ENCODE measurements at places on chromosomes 2 and 18.

GRCh38 chr2:230751062-230751461 lies 38.4 kb downstream of the CAB39 start:
- DNase-seq = peak; percentile 5

DNA sequence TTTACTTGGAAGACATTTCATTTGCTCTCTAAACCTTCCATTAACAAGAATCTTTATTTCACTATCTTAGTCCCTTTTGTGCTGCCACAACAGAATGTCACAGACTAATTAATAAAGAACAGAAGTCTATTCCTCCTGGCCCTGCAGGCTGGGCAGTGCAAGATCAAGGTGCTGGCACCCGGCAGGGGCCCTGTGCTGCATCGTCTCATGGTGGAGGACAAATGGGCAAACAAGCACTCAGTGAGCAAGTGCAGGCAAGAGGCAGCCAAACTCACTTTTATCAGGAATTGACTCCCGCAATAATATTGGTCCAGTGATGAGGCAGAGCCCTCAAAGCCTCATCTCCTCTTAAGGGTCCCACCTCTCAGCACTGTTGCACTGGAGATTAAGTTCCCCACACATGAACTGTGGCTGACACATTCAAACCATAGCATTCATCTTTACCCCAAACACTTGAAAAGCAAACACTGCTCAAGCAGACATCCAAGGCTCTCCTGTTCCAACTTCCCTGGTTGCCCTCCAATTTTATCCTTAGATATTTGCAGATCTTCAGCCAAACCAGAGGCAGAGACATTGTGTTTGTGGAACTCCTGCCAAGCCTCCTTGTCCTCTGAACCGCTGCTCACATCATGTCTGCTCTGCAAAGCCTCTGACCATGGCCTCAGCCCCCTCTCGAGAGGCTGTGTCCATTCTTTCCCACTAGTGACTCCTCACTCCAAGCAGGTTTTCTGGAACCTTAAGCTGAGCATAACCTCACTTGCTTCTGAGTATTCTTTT lies 404.4 kb upstream of the SOX11 start:
- no peak for DNase-seq

DNA sequence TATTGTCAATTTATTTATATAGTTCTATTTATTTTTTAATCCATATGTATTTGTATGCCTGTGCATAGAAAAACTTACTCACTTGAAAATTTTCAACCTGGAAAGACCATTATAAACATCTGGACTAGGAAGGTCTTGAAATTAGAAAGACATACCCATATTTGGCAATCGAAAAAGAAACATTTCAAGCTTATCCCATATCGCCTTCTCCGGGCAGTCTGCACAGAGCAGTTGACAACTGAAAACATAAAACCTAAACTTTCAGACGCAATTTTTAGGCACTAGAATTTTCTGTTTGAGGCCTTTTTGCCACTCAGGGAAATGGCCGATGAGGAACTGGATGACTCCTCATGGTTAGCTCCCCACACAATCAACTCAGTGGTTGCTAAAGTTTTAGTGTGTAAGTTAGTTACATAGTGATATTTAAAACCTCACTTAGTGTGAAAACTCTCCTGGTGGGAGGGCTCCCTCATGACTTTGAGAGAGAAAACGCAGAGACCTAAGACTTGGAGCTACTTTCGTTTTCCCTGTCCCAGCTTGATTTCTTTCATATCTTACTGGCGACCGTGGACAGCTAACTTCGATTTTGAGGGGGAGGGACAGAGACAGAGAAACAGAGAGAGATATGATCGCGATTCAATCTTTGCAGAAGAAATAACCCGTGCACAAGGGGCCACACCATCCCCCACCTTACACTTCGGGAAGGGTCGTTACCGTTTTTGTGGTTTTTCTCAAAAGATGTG lies 3.2 kb upstream of the HOXD12 start:
- no peak for DNase-seq

- no peak for DNase-seq
Observed at GRCh38 chr2:158586491-158586890, 129.7 kb downstream of the PKP4 start.

- DNase-seq = no peak
Observed at GRCh38 chr2:28488858-28489575, 6.8 kb upstream of the PLB1 start.

- no peak for DNase-seq
Observed at GRCh38 chr2:179106676-179107428, 56.9 kb upstream of the CCDC141 start.

DNA sequence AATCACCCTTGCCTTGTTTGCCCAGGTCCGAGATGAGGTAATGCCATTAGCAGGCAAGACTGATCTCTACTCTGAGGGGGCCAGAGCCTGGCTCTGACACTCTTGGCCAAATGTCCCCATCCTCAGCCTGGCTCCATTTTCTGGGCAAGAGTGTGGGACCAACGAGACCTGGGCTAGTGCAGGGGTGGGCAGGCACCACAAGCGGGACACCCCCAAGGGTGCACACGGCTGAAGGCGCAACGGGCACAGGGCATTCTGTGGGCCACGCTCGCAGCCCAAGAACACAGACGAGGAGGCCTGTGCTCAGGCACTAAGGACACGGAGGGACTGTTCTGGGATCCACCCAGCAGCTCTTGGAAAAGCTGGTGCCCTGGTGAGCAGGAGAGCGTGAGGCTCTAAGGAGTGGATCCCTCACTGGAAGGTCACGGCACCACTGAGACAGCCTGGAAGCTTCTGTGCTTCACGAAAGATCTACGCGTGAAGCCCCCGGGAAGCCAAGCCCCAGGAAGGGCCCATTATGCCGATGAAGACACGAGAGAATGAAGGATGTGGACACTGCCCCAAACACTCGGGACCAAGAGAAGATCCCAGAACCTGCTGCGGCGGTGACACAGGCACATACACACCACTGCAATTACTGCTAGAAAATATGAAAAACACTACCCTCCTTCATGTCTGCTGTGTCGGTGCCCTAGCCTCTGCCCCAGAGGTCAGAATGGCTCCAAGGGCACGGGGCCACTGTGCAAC lies 138.2 kb downstream of the HDAC4 start:
- DNase-seq = no peak

- DNase-seq = no peak
Observed at GRCh38 chr2:218066926-218067515, 2.0 kb upstream of the RUFY4 start.

- DNase-seq = no peak
Observed at GRCh38 chr2:21627938-21628337, 504.2 kb downstream of the TDRD15 start.

- DNase-seq = no peak
Observed at GRCh38 chr2:186607660-186608324, 17.9 kb downstream of the ITGAV start.

- no peak for DNase-seq
Observed at GRCh38 chr2:101133492-101134100, 17.6 kb downstream of the TBC1D8 start.

DNA sequence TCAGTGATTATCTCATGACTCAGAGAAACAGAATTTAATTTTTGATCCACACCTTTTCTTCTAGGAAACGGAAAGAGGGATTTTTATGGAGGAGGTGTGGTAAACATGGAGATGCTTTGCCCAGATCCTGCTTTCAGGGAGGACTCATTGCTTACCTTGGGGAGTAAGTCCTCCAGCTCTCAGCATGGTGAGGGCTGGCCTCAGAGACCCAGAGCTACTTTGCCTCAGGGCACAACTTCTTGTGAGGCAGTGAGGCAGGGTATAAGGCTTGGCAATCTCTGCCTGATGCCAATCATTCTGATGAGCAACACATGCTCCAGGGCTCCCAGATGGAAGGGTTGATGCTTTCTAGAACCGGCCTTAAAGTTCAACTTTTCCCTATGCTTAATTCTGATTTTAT lies 189.9 kb upstream of the DCC start:
- no peak for DNase-seq

DNA sequence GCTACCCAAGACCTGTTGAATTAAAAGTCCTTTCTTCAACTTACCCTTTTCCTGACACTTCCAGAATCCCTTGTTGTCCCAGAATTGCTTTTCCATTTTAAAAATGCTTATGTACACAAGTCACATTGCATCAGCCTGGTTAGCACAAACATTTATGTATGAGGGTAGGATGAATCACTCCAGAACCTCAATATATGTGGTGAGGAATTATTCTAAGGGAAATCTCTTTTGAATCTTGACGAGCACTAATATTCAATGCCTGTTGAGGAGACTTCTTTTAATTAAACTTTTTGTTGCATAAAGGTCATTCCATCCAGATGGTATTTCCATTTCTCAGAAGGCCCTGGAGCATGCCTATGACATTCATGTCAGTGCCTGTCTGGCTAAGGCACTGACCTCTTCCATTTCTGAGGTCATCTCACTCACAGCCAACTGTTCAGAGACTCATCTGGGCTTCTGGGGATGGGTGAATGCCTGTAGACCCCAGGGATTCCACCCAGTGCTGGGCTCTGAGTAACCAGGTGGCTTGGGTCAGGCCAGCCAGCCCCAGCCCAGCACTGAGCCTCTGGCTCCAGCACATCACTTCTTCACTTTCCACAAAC lies 28.2 kb downstream of the ACMSD start:
- no peak for DNase-seq

DNA sequence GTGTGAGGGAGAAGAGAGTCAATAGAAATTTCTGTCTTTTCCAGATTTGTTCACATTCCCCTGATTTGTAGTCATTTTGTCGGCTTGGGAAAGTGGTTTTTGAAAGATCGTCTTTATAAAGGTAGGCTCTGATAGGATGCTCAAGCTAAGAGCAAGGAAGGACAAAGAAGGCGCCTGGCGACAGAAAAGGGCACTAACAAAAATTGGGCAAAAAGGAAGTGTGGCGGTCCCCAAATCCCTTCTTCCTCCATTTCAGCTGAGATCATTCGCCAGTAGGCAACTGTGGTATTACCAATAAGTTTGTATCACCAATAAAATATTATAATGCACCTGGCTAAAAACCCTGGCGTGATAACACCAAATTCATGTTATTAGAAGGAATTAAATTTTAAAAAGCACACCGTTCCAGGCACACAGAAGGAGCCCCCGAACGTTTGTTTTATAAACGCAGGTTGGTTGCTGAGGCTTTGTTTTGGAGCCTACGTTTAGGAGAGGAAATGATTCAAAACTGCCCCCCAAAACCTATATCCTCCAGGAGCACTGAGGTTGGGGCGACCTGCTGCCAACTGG lies 756 bp upstream of the PTPN4 start:
- no peak for DNase-seq

DNA sequence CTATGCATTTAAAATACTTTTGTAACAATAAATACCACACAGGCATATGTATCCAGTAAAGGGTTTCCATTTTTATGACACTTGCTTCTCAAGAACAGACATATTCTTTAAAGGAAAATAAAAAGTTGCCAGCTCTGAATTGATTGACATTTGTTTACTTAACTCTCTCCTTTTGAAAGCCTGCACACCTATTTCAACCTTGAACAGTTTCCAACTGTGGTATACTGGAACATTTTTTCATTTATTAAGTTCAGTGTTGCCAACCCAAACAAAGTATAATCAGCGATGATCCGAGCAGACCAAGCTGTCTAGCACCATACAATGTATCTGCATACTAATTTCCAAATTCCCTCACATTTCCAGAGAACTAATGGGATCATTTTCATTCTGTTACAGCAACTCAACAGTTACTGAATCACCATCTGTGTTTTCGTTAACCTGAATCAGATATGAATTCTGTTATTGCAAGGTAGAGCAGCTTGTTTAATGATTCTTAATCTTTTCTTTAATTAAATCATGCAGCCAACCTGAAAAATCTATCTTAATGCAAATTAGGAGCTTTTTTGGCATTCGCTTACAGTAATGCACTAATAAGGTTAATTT lies 725.5 kb upstream of the ZEB2 start:
- DNase-seq = no peak

DNA sequence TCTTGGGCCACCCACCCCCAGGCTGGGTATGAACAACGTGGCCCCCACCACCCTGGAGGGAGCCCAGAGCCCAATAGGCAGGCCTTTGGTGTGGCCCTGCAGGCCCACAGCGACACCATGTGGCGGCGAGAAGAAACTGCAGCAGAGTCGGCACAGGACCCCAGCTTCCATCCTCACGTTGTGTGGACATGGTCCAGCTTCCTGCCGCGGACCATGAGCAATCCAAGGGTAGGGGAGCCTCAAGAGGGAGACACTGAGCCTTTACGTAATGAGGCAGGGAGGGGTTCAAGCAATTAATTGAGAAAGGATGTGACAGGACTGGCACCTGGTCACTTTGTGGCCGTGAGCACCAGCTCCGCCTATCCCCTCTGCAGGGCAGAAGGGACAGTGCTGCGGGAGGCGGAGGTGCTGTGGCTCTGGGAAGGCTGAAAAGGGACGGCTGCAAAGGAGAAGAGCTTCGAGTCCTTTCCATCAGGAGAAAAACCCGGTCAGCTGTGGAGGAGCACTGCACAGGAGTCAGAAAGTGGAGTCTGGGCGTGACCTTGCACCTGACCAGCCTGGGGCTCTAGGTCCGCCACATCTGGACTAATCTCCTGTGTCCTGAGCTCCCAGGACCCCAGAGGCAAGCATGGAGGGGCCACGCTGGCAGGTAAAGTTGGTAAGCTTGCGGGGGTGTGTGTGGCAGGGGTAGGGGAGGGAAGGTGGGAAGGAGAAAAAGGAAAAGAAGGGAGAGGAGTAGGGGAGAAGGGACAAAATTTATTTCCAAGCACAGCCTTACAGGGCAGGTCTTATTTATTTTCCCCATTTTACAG lies 44.9 kb downstream of the TMEM37 start:
- DNase-seq = peak; percentile 10

- no peak for DNase-seq
Observed at GRCh38 chr2:183112577-183112976, 11.7 kb upstream of the NUP35 start.

- DNase-seq = no peak
Observed at GRCh38 chr2:239545741-239546392, 145.0 kb upstream of the HDAC4 start.

DNA sequence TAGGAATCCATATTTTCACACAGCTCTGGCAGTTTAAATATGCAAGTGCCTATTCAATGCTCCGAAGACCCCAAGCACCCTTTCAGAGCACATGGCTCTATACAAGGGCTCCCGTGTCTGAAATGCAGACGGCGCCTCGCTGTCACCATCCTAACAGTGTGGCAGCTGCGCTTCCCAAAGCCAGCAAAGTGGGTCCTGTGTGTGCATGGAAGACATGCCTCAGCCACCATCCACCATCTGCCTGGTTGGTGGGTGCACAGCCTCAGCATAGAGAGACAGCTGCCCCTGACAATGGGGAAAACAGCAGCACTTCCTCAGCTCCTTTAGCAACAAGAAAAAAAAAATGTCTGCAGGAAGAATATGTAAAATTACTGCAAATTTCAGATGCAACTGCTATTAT lies 218.1 kb downstream of the SP3 start:
- DNase-seq = no peak

DNA sequence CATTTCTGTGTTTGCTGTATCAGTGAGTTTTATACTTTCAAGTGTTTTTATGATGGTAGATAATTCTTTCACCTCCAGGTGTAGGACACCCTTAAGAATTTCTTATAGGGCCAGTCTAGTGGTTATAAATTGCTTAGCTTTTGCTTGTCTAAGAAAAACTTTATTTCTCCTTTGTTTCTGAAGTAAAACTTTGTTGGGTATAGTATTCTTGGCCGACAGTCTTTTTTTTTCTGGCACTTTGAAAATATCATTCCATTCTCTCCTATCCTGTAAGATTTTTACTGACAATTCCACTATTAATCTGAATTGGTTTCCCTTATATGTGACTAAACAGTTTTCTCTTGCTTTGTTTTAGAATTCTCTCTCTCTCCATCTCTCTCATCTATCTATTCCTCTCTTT lies 118.7 kb upstream of the LRRTM4 start:
- no peak for DNase-seq

All from CD4-positive, alpha-beta T cell treated with Interleukin-6 at 100 ng/mL for 8 hours (primary cell).